ENCODE measurements at places on chromosomes 2 and 18.

GRCh38 chr2:190302052-190302451 lies 17.6 kb downstream of the HIBCH start:
- no peak for DNase-seq

DNA sequence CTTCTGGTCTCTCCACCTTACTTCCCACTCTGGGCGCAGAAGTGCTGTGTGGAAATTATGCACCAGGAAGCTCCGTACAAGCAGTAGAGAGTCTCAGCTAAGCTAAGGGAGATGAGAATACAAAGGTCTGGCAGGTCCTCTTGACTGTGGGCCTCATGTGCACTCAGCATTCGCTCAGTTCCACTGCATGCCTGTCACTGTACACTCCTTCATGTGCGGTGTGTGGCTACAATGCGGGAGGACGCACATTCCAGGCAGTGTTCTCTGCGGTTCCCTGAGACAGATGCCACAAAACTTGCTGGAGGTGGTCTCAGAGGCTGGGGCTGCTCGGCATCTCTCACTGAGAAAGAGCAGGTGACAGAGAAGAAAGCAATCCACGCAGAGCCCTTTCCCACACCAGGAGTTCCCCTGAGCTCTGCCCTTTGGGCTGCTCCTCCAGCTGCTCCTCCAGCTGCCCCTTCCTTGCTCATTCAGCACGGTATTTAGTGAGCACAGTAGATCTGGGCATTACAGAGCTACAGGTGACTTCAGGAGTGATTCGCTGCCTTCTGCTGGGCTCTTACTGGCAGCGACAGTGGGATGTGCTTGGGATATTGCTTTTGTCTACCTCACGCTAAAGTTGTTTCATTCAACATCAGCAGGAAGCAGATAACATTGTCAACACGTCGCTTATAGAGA lies 176.6 kb downstream of the SH3RF3 start:
- no peak for DNase-seq

DNA sequence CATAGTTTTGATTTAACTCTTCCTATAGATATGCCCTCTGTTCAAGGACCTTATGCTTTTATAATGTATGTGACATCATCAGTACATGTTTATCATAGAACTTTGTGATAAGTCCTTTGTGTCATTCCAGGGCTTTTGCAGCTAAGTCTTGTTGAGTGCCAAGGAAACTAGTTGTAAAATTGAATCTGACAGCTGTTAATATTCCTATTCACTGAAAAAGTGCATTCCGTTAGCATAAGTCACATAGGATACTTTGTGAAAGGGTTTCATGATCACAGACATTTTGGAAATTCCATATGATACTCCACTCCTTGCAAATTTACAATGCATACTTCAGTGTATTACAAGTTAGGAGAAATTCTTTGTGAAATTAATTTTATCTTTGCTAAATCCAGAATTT lies 503.4 kb downstream of the CCDC85A start:
- DNase-seq: no peak

GRCh38 chr2:29821591-29821990 lies 99.8 kb downstream of the ALK start:
- DNase-seq: no peak

DNA sequence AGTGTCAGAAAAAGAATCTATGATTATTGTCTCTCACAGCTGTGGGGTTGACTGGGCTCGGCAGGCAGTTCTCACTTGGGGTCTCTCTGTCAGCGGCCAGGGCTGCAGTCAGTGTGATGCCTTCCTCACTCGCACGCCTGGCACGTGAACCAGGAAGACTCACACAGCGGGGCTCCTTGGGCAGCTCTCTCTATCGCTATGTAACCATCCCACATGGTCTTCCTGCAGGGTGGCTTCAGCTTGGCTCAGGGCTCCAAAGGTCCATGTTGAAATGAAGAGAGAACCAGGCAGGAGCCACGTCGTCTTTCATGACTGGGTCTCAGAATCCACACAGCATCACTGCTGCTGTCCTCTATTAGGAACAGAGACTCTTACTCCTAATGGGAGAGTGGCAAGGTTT lies 30.6 kb upstream of the SLC1A4 start:
- DNase-seq: no peak

- no peak for DNase-seq
Observed at GRCh38 chr2:238597638-238598528, 171.2 kb downstream of the ASB1 start.

All from pancreas (tissue), 10 donors.